ENCODE measurements at places on chromosomes 2 and 18. TPM values are rescaled to one million over a fixed set of nuclear protein-coding genes. Genes with fewer than 3 reads are reported as not detected.

CDCA7 gene
- 0.29 TPM for total RNA-seq

ADGRF3 gene
- total RNA-seq: not detected

CAPN14 gene
- total RNA-seq: 0.26 TPM

SLC38A11 gene
- total RNA-seq: 0.42 TPM

OSBPL6 gene
- total RNA-seq: 7.0 TPM

LHCGR gene
- total RNA-seq: 0.26 TPM

POMC gene
- total RNA-seq: 10.6 TPM

ZNG1B gene
- total RNA-seq: 28.2 TPM

All from left cardiac atrium (tissue), 4 donors.